ENCODE measurements at places on chromosomes 4 and X.

DNA sequence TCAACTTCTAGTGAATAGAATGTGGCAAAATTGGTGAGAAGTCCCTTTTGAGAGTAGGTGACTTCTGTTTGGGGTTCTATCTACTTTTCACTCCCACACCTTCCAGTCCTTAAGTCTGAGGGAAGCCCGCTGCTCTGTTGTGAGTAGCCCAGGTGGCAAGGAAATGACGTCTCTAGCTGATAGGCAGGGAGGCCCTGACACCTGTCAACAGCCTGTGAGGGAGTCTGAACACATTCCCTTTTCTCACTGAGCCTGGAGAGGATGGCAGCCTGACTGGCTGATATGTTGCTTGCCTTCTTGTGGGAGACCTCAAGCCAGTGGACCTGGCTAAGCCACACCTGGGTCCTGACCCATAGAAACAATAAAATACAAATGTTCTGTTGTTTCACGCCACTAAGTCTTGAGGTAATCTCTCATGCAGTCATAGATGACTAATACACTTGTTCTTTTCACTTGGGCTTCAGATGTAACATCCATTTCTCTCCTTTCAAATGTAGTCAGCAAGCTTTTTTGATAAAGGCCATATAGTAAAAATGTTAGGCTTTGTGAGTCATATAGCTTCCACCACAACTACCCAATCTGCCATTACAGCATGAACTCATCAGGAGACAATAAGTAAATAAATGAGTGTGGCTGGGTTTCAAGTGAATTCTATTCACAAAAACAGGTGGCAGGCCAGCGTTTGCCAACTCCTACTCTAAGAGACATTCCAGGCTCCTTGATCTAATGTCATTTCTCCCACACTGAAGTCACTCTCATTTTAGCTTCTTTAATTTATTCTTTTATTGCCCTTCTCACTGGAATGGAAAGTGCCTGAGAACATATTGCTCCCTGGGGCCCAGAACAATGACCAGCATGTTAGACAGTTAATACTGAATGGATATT, 265.1 kb upstream of the MAD2L1 start:
- DNase-seq, result no peak

- no peak for DNase-seq
Measured at GRCh38 chr4:32254216-32254615, 1534.0 kb downstream of the PCDH7 start.

GRCh38 chr4:110020646-110021443, 108.2 kb downstream of the EGF start:
- no peak for DNase-seq

DNA sequence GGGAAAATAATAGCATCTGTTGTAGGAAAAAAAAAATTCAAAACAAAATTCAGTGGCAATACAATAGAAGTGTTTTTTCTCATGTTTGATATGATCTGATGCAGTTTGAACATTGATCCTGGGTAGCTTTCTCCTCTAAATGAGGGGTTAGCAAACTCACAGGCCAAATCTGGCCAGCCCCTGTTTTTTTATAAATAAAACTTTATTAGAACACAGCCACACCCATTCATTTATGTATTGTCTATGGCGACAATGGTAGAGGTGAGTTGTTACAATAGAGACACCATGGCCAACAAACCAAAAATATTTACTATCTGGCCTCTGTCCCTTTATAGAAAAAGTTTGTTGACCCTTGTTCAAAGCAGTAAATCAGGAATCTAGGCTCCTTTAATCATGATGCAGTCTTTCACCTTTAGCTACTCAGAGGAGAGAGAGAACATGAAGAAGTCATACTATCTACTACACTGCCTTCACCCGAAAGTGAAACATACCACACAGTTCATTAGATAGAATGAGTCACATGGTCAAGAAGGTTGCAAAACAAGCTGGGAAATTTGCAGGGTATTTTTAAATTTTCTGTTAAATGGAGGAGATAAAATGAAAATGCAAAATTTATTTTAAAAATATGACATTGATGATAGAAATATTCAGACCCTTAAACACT, 186.6 kb upstream of the MAOA start:
- no peak for DNase-seq

GRCh38 chr4:172109466-172109865, 296.3 kb downstream of the GALNTL6 start:
- no peak for DNase-seq

- DNase-seq, result no peak
Measured at GRCh38 chr4:115159141-115159540, 45.7 kb upstream of the NDST4 start.

DNA sequence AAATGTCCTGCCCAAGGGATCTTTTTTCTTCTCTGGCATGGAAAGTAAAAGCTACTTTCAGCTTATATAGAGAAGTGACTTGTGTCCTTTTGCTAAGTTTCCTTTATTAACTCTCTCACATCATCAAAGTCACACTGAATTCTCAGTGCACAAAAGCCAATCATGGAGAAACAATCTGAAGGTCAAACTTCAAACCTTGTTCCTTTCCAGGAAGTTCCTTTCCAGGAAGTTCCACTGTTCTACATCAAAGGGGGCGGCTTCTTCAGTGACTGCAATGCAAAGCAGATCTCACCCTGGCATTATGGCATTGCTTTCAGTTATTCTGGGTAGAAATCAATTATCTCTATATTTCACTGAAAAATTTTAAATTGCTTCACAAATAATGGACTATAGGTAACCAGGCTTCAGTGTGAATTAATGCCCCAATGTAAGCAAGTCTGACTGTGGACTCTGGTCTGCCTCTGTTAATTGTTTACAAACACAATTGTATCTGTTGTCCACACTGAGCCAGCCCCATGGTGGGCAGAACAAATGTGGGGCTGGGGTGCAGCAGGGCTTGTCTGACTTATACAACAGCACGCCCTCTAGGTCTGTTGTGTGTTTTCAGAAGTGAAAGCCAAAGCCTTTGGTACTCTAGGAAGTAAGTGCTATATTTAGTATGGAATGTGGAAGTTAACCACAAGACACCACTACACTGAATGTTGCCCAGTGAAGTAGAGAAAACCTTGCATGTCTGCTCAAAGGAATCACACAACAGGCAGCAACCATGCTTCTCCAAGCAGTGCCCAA, 98.8 kb downstream of the CDS1 start:
- no peak for DNase-seq

- DNase-seq, result no peak
Measured at GRCh38 chr4:83370640-83370906, 35.9 kb upstream of the HPSE start.

GRCh38 chr4:74897386-74897785, 35.5 kb upstream of the PARM1 start:
- DNase-seq, result no peak

DNA sequence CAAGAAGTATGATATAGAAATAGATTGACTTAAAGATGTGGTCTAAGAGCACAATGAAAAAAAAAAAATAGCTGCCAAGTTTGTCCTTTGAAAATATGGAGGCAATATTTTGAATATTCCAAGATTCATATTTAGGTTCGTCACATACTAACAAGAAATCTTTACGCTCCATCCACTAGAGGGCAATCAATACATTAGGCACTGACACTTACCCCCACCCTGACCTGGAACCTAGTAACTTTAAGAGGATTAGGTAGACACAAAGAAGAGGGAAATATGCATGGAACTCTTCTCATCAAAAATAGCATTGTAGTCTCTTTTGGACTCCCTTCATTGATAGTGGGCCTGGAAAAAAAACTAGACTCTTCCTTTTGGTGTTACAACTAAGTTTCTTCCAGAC, 1108.1 kb downstream of the PCDH19 start:
- DNase-seq, result no peak

- no peak for DNase-seq
Measured at GRCh38 chr4:156946516-156947424, 24.8 kb downstream of the PDGFC start.

GRCh38 chrX:44931441-44931973, 58.5 kb downstream of the KDM6A start:
- no peak for DNase-seq

DNA sequence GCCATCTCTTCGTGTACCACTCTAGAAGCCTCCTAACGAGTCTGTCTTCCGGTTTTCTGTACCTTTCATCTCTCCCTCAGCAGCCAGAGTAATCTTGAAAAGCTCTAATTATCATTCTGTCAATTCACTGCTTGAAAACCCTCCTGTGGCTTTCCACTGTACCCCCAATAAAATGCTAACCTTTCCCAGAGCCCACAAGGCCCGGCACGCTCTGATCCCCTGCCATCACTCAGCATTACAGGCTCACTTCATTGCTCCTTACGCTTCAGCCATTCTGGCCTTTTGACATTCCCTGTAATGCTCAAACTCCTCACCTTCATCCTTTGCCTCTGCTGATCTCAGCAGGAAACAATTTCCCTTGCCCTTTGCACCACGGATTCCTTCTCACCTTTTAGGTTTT, 112.9 kb downstream of the ARHGAP10 start:
- no peak for DNase-seq

- peak; percentile 8 for DNase-seq
Measured at GRCh38 chrX:30593440-30594200, 16.1 kb upstream of the TASL start.

DNA sequence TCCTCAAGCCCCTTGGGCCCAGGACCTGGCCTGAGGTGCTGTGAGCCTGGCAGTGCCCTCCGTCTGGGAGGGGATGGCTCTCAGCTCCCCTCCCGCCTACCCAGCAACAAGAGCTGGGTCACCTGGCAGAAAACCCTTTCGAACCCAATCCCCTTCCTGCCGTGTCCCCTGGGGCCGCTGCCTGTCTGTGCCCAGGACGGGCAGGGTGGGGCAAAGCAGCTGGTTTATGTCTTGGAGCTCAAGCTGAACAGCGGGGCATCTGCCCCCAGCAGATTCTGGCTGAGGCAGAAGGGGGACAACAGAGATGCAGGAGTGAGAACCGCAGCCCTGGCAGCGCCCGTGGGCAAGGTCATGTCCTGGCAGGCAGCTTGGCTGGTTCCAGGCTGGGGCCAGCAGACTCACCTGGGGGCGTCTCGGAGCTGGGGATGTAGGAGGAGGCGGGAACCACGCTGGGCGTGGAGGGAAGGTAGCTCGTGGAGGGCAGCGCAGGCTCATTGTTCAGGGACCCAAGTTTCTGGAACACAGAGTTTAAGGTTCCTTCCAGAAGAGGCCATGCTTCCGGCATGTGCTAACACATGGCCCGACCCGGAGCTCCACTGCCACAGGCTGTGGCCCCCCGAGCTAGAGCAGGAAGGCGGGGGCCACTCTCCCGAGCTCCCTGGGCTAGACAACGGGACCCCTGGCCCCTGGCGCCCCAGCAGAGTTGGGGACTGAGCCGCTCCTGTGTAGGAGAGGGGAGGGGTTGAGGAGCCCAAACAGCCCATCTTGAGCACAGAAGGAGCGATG, 24.2 kb downstream of the NELFA start:
- DNase-seq, result no peak

DNA sequence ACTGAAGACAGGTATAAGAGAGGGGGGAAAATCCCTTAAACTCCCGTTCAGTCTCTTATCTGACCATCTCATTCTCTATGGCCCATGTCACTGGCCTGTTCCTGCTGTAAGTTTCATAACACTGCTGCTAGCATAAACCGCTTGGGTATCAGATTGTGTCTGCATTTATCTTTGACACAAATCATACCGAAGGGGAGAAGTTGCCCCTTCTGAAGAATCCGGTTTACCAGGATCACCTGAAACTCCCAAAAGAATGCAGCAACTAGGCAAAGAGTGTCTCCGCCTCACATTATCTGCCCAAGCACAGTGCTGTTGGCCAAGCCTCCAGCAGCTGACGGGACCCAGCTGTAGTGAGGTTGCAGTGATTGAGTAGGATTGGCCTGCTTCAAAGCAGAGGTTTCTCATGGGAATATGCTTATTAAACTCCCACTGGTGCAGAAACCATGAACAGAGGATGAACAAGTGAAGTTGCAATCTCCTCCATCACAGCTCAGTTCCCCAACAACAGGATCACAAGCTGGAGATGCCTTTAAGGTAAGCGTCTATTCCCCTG, 71.3 kb upstream of the PUDP start:
- DNase-seq, result no peak

DNA sequence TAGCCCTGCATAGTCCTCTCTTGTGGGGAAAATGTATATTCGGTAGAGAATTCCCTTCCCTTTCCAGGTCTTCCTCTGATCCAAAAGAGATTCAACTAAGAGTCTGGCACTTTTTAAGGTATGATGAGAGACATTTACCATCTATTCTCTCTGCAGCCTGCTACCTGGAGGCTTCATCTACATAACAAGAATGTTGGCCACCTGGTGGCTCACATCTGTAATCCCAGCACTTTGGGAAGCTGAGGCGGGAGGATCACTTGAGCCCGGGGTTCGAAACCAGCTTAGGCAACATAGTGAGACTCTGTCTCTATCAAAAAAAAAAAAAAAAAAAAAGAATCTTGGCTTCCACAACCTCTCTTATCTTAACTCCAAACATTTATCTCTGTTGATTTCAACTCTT, 40.4 kb upstream of the NOCT start:
- no peak for DNase-seq

Measured in activated naive CD4-positive, alpha-beta T cell treated with Interleukin-2 at 50 U/mL for 16 hours (primary cell).